ENCODE measurements at places on chromosomes 12 and 14.

DNA sequence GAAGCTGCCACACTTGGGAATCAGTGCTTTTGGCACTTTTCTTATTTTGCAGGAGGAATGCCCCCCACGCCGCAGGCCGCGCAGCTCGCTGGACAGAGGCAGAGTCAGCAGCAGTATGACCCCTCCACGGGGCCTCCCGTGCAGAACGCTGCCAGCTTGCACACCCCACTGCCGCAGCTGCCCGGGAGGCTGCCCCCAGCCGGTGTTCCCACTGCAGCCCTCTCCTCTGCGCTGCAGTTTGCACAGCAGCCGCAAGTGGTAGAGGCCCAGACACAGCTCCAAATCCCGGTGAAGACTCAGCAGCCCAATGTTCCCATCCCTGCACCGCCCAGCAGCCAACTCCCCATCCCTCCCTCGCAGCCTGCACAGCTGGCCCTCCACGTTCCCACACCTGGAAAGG lies 32.3 kb downstream of the EP400 start:
- DNase-seq, result no peak

DNA sequence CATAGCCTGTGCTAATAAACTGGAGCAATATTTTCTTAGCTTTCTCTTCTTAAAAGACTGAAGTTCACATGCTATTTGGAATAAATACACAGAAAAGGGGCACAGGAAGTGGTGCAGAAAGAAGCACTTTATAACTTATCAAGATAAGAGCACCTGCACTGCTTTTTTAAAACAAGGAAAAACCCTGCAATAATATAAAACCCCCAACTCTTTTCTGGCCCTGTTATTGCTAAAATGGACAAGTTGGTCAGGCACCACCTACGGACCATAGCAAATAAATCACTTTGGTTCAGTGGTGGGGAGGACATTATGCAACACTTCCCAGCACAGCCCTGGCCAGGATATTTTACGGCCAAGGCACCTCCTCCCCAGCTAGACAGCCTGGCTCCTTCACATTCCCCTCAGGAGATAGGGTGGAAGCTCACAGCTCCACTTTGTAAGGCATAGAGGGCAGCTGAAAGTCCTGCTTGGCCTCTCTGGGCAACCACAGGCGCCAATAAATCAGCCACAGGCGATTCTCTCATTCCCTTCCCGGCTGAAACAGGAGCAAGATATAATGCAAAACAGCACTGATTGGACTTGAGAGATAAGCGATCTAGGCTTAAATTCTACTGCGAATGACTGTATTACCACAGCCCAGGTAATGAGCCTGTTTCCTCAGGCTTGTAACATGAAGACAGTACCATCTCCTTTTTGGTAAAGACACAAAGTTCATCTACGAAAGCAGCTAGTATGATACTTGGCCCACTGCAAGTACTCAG lies 2.0 kb downstream of the ZBTB25 start:
- no peak for DNase-seq

GRCh38 chr14:93023802-93024434 lies 91.8 kb downstream of the ITPK1 start:
- DNase-seq, result no peak

DNA sequence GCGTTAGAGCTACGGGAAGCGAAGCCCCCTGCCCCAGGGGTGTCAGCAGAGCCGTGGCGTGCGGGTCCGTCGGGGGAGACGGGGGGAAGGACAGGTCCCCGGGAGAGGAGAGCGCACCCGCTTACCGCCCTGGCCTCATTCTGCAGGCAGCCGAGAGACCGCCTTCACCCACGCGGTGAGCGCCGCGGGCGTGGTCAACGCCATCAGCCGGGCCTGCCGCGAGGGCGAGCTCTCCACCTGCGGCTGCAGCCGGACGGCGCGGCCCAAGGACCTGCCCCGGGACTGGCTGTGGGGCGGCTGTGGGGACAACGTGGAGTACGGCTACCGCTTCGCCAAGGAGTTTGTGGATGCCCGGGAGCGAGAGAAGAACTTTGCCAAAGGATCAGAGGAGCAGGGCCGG lies 10.5 kb downstream of the WNT5B start:
- DNase-seq, result no peak

DNA sequence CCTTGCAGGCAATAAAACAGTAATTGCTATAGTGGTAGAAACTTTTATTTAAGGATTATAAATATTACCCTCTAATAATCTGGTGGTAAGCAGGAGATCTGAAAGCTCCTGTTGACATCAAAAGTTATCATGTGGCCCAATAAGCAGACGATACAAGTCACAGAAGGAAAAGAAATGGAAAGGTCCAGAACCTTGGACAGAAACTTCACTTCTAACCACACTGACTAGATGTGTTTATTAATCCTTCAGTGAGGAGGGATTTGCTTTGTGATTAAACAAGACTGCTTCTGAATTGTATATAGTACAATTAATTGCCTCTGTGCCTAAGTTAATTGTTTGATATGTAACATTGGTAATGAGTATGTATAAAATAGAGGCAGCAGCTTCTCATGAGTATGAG lies 652.7 kb upstream of the MIS18BP1 start:
- no peak for DNase-seq

DNA sequence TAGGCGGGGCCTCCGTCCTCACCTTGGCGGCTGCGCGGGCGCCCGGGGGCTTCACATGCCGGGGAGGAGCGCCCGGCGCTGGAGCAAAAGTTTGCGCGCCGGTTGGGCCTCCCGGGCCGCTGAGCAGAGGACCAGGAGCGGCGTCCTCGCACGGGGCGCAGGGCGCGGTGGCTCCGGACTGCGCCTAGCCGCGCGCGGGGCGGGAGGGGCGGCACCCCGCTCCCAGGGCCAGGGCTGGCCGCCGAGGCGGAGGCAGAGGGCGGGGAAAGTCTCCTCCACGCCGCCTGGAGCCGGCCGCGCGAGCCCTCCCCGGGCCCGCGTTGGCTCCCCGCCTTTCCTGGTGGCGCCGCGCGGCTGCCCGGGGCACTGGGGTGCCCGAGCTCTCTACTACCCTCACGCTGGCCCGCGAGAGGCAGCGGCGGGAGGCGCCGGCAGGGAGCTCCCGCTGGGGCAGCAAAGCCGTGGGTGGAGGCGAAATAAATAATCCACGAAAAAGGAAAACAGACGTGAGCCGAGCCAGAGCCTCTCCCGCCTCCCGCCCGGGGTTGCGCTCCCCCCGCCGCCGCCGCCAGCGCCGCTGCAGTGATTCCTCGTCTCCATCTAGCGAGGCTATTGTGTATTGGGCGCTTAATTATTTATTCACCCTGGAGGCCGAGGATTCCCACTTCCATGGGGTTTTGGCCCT lies 400 bp upstream of the PRIMA1 start:
- no peak for DNase-seq

DNA sequence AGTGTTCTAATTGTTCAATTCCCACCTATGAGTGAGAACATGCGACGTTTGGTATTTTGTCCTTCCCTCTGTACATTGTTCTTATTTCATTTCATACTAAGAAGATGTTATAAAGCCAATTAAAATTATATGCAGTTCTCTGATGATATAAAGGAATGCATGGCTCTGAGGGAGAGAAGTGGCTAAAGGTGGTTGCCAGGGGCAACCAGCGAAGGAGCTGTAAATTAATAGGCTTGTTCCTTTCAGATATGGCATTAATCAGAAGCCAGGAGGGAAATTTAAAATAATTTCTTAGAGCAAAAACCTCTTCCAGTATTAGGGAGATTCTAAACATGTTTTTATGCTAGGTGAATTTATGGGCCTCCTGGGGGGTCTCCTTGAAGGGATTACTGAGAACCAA lies 227.8 kb downstream of the TMEM117 start:
- DNase-seq, result no peak
